ENCODE measurements at places on chromosomes 2 and 18. TPM values are rescaled to one million over a fixed set of nuclear protein-coding genes. Genes with fewer than 3 reads are reported as not detected.
A peak's percentile ranks its signal among the peaks of the same experiment; 100 is the strongest.

CFAP210 gene
- 0.36 TPM for total RNA-seq

CPS1 gene
- 21.7 TPM for total RNA-seq

RFX8 gene
- total RNA-seq, result 7.6 TPM

- peak; percentile 55 for DNase-seq
Measured at GRCh38 chr2:198873503-198874471, 584.0 kb downstream of the SATB2 start.

GRCh38 chr2:16256601-16257321, 316.4 kb downstream of the MYCN start:
- DNase-seq, result no peak

- peak; percentile 66 for DNase-seq
Measured at GRCh38 chr18:50131591-50131990, 63.4 kb downstream of the MYO5B start.

DNA sequence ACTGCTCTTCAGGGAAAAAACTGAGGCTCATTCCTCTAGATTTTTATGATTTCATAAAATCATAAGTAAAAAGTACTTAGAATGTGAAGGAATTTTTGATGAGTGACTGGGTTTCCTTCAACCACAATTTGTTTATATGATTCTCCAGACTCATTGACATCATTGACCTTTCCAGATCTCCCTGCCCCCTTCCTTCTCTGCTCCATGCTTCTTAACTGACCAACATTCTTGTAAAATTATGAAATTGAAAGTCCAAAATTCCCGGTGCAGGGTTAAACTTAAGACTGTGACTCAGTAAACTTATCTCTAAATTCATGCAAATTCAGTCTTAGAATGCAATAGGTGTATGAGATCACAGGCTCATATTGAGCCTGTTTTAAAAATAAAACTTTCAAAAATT, 648.9 kb downstream of the TDRD15 start:
- DNase-seq, result no peak

GRCh38 chr2:148577845-148578492, 66.6 kb upstream of the EPC2 start:
- peak; percentile 34 for DNase-seq

- DNase-seq, result no peak
Measured at GRCh38 chr2:45992021-45992740, 305.0 kb upstream of the EPAS1 start.

GRCh38 chr18:58161659-58162058, 117.6 kb downstream of the NEDD4L start:
- no peak for DNase-seq

- DNase-seq, result no peak
Measured at GRCh38 chr2:215423234-215423633, 12.6 kb downstream of the FN1 start.

- no peak for DNase-seq
Measured at GRCh38 chr2:118345465-118345864, 257.2 kb downstream of the INSIG2 start.
